ENCODE measurements at places on chromosomes 16 and 17.

DNA sequence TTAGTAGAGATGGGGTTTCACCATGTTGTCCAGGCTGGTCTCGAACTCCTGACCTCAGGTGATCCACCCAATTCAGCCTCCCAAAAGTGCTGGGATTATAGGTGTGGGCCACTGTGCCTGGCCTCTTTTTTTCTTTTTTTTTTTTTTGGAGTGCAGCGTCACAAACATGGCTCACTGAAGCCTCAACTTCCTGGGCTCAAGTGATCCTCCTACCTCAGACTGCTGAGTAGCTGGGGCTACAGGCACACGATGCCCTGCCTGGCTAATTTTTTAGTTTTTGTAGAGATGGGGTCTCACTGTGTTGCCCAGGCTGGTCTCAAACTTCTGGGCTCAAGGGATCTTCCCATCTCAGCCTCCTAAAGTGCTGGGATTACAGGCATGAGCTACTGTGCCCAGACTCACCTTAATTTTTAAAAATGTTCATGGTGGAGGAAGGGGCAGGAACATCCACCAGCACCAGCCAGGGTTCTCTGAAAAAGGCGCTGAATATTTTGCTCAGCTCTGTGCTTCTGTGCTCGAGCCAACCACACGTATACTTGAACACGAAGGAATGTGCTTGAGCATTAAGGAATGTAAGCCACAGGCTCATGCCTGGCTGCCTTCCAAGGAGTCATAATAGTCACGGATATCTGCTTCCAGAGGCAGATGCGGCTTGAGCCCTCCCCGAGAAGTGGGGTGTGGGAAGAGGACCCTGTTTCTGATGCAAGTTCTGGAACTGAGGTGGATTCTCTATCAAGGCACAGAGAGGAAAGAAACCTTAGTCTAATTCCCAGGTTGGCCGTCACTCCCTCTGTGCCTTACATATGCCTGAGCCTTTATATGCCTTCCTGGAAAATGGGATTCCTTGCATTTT lies 65.5 kb upstream of the CREBBP start:
- DNase-seq: no peak

GRCh38 chr16:75379339-75379738 lies 54.0 kb downstream of the CFDP1 start:
- no peak for DNase-seq

DNA sequence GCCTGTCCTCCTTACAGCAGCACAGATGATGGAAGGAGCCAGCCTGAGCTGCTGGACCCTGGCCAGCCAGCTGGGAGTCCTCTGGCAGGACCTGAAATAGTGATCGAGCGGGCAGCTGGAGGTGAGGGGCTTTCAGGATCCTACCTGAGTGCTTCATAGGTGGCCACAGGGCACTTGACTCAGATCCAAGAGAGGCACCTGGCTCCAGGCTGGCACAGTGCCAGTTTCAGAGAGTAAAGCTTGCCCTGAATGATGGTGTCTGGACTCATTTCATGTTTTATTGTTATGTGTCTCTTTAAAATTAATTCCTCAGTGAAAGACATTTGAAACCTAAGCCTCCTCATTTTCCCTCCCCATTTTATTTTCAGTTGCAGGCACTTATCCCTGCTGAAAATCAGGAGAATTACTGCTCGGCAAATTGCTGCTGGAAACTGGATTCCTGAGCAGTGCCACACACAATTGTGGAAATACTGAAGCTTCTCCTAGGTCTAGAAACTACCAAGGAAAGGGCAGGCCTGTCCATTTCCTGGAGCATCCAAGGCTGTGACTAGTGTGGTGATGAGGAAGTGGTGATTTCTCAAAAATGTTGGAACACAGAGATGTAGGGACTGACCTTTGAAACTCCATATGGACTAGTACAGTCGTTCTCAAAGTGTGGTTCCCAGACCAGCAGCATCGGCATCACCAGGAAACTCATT lies 16.1 kb upstream of the ADAMTS18 start:
- DNase-seq: no peak

DNA sequence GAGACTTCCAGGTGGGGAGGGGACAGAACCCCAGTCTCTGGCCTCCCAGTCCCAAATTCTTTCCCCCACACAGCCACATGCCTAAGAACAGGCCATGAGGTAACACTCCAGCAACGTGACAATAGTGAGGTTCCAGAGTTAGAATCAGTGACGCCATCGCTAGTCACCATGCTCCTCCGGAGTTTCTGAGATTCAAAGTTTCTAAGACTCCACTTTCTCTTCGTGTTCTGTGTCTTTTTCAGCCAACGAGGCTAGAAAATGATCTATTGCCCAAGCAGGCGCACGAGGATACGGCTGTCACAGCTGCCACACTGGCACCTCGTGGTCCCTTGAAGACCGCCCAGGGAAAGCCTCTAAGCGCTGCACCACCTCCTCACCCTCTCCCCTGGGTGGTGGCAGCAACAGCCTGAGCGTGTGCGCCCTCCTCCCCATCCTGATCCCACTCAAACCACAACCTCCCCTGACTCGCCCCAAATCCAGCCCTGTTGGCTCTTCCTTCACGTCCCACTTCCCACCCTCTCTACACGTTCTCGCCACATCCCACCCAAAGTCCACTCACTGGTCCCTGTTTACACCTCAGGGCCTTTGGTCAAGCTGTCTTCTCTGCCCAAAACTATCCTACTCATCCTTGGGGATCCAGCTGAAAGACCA lies 1.0 kb downstream of the MCRIP1 start:
- DNase-seq: no peak

- DNase-seq: no peak
Observed at GRCh38 chr17:72393553-72393952, 272.7 kb downstream of the SOX9 start.

DNA sequence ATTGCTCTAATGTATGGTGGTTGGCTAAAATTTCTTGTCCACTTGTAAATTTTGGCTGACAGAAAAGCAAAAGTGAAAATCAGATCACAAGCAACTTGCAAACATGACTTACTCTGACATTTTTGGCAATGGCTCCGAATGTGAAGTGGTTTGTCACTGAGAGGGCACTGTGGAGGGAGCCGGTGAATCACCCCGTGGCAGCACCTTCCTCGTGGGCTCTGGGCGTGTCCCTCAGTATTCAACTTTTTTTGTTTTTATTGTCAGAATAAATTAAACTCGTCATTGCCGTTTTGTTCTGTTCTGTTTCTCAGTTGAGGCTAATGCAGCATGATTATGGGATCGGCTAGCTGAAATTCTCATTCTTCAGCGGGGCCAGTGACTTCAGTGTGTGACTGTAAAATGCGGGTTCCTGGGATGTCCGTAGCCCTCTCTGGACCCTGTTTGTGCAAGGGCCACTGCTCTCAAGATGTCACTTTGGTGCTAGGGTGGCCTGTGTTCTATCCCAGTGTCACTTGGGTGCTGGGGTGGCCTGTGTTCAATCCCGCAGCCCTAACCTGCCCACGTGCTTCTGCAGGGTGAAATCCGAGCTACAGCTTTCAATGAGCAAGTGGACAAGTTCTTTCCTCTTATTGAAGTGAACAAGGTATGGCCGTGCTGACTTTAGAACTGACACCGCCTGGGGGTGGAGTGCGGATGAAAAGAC lies 48.8 kb downstream of the RPA1 start:
- no peak for DNase-seq

GRCh38 chr17:8131844-8132441 lies 8.0 kb upstream of the HES7 start:
- DNase-seq: no peak

DNA sequence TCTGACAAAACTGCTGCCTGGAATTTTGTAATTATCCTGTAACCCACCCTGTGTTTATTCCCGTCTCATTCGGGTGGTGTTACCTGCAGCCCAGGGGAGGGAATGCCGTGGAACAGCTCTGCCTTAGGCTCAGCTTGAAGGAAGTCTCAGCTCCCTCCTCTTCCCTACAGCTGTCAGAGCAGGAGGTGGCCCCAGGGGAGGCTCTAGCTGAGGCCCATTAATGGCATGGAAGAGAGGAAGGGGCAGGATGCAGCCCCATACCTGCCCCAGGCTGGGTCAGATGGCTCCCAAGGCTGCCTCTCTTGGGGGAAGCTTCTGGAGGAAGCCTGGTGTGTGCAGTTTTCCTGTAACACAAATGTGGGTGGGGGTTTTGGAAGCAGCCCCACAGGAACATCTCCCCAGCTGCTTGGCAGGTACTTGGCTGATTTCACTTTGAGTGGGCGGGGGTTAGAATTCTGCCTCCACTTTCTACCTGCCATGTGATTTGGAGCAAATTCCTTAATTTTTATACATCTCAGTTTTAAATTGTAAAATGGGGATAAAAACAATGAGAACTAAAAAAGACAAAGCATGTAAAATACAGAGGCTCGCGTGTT lies 103.9 kb downstream of the MGAT5B start:
- no peak for DNase-seq

DNA sequence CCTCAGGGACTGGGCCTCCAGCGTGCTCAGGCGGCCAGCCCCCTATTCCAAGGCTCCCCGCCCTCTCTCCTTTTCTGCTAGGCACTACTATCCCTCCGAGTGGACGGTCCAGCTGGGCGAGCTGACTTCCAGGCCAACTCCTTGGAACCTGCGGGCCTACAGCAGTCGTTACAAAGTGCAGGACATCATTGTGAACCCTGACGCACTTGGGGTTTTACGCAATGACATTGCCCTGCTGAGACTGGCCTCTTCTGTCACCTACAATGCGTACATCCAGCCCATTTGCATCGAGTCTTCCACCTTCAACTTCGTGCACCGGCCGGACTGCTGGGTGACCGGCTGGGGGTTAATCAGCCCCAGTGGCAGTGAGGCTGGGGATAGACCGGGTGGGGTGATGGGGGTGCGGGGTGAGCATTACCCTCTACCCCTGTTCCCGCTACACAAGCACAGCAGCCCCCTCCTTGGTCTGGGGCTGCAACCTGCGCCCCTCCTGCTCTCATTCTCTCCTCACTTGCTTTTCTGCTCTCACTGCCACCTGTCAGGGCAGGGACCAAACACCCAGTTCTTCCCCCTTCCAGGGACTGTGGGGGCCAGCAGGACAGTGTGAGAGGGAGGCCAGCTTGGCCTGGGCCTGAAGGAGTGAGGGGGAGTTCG lies 1.1 kb downstream of the PRSS41 start:
- DNase-seq: no peak

- DNase-seq: no peak
Observed at GRCh38 chr17:73546770-73547536, 97.3 kb downstream of the SDK2 start.

DNA sequence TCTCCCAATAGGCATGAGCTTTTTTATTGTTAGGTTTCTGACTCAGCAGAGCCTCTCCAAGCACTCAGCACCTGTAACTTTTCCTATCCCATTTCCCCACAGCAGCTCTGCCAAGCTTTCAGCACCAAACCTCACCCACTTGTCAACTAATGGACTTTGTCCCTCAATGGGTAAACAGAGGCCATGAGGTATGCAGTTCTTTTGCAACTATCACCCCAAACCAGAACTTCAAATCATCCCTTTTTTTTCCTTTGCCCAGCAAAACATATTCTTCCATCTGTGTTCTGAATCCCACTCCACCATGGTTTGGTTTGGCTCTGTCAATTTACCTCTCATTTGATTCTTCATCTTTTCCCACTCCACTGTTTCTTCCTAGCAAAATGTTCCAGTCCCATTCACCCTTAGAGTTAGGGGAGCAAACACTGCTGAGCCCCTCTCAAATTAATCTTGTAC lies 58.1 kb downstream of the TOX3 start:
- DNase-seq: no peak

GRCh38 chr16:4814542-4815173 lies 12.2 kb upstream of the ROGDI start:
- no peak for DNase-seq

- no peak for DNase-seq
Observed at GRCh38 chr17:78249074-78249817, 17.8 kb downstream of the TMEM235 start.

- DNase-seq: no peak
Observed at GRCh38 chr16:54268766-54269165, 17.8 kb downstream of the IRX3 start.

GRCh38 chr16:24736758-24737157 lies 7.3 kb downstream of the TNRC6A start:
- no peak for DNase-seq
